Activated CD8-positive, alpha-beta memory T cell treated with anti-CD3 and anti-CD28 coated beads, Interleukin-2, amount 10 ng/mL, durations not matched to agents 7 days and 5 days (primary cell): ENCODE measurements at places on chromosomes 13 and 19. TPM values are rescaled to one million over a fixed set of nuclear protein-coding genes. Genes with fewer than 3 reads are reported as not detected.

The CEACAM1 gene
- 30.0 TPM for total RNA-seq

DNA sequence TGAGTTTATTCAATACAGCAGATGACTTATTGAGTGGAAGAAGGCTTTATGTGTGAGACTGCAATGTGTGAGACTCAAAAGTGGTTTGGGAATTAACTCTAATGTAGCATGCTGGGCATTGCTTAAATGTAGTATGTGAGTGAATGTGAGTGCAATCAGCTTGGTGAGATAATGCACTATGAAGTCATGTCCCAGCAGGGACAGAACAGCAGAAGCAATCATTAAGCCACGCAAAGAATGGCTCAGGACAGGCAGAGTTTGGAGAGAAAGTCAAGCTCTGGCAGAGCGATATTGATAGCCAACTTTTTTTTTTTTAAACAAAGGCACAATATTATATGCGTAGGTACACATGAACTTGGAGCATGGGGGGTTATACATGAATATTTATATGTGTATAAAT lies 597.7 kb downstream of the GPC6 start:
- DNase-seq: no peak

- no peak for DNase-seq
Measured at GRCh38 chr13:35470671-35471661, 5.5 kb downstream of the MAB21L1 start.

DNA sequence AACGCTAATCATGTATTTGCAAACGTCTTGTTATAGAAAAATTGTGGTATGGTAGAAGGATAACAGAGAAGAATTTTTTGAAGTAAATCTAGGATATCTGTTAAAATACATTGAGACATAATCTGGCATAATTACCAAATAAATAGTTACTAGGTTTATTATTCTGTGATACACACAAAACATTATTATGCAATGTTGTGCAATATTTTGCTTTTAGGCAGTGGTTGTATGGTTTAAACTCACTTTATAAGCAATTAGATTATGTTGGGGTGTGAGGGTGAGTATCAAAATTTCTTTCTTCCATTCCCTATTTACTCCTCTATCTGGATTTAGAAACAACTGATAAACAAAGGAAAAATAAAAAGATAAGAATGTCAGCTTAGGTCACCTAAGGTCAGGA lies 385.6 kb downstream of the SLITRK6 start:
- no peak for DNase-seq

DNA sequence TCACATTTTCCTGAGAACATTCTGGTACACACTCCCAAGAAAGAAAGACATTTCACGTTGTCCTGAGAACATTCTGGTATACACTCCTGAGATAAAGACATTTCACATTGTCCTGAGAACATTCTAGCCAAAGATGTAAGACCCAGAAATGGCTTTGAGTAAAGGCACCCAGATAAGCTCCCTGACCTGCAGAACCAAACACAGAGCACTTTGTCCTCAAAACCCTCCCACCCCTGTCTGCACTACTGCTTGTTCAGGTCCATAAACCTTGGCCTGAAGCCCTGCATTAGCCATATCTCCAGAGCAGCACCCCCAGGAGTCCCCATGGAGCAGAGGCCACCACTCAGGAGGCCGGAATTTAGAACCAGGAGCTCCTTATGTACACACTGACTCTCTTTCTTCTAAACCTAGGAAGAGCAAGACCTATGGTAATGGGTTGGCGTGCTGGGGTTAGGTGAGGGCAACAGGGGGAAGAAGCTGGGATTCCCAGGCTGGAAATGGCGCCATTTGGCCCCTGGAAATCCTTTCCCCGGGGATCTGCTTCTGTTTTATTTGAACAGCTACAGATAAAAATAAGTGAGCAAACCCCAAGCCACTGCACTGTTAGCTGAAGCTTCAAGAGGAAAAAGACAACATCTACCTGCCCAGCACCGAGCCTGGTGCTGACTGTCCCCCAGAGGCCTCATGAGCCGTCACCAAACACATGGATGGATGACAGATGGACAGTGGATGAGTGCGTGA lies 13.7 kb downstream of the GAS6 start:
- DNase-seq: no peak

- no peak for DNase-seq
Measured at GRCh38 chr19:3034406-3034655, 5.3 kb upstream of the TLE2 start.
